ENCODE measurements at places on chromosomes 11 and 22.

GRCh38 chr22:20636075-20636812 lies 128.8 kb downstream of the MED15 start:
- DNase-seq = peak; percentile 57
- H3K4me3 ChIP-seq = no peak overlapping the region
- no peak overlapping the region for H3K27ac ChIP-seq
- no peaks in the 10 kb centered on the region for H3K4me1 ChIP-seq
- H3K36me3 ChIP-seq = no peaks in the 10 kb centered on the region

DNA sequence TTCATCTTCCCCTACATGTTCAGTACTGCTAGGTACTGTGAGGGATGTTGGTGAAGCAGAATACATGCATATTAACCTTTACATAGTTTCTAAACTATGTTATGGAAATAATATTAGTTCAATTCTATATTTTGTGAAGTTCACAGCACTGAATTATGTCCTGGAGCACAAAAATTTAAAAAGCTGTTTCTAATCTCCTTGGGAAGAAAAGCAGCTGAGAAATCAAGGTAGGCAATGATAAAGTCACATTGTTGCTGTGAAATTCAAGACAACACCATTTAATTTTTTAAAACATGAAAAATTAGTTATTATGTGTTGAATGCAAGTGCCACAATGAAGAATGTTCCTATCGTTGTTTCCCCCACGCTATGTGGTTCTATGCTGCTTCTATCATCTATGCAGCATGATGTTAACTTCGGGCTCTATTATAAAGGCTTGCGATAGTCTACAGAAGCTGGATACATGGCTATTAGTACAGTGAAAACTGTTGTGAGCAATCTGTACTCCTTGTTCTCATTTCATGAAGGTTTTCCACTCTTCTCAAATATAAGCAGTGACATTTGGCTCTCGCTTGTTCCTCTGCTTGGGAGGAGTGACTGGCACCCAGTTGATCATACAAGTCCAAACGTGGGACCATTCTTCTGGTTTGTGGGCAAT lies 164.3 kb downstream of the AASDHPPT start:
- no peak overlapping the region for H3K27ac ChIP-seq
- no peaks in the 10 kb centered on the region for H3K36me3 ChIP-seq
- DNase-seq = no peak
- no peak overlapping the region for H3K4me3 ChIP-seq

GRCh38 chr11:113595810-113596594 lies 110.1 kb downstream of the TMPRSS5 start:
- DNase-seq = no peak
- H3K27me3 ChIP-seq = no peaks in the 10 kb centered on the region
- no peaks in the 10 kb centered on the region for H3K36me3 ChIP-seq

GRCh38 chr22:29790061-29790460 lies 22.9 kb downstream of the UQCR10 start:
- no peak overlapping the region for H3K27ac ChIP-seq
- no peaks in the 10 kb centered on the region for H3K4me1 ChIP-seq
- no peak for DNase-seq
- H3K4me3 ChIP-seq = no peak overlapping the region
- peaks cover 67% of the 10 kb centered on the region for H3K36me3 ChIP-seq

- no peaks in the 10 kb centered on the region for H3K4me1 ChIP-seq
- DNase-seq = no peak
- no peaks in the 10 kb centered on the region for H3K27me3 ChIP-seq
- no peaks in the 10 kb centered on the region for H3K36me3 ChIP-seq
- no peak overlapping the region for H3K27ac ChIP-seq
These were observed 88.6 kb downstream of the PLEKHA7 start for GRCh38 chr11:16925561-16926065.

DNA sequence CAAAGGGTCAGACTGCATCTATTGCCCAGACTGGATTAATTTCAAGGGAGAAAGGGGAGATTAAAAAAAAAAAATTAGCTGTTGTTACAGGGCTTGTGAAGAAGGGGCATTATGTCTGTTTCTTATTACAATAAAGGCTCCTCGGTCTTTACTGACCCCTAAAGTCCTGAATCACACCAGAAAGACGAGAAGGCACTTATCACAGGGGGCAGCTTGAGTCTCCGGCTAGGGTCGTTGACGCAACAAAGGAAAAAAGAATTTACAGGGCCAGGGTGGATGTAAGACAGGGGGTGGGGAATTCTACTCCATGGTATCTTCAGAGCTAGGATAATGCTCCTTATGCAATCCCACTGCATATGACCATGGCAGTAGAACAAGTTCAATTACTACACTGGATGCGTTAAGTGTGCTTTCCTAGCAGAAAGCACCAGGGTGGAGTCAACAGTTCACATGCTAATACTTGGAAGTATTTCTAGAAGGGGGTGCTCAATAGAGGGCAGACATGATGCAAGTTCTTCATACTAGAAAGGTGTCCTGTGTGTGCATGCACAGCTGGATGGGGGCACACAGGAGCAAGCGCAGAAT lies 16.5 kb downstream of the DDX17 start:
- DNase-seq = no peak
- no peak overlapping the region for H3K4me3 ChIP-seq
- no peaks in the 10 kb centered on the region for H3K4me1 ChIP-seq
- H3K27ac ChIP-seq = peak overlapping the region; percentile 47
- H3K27me3 ChIP-seq = no peaks in the 10 kb centered on the region
